ENCODE measurements at places on chromosomes 5 and 9. TPM values are rescaled to one million over a fixed set of nuclear protein-coding genes. Genes with fewer than 3 reads are reported as not detected.
A peak's percentile ranks its signal among the peaks of the same experiment; 100 is the strongest.

The NAIP gene
- total RNA-seq: 4.2 TPM

The ZFP37 gene
- total RNA-seq: 1.1 TPM

The ATP10B gene
- total RNA-seq: 12.1 TPM

The IRGM gene
- total RNA-seq: not detected

The LRRC19 gene
- 0.08 TPM for total RNA-seq

The BHMT2 gene
- total RNA-seq: 0.72 TPM

- ATAC-seq: no peak
These were observed 540.5 kb upstream of the CDH18 start for GRCh38 chr5:20528471-20528870.

DNA sequence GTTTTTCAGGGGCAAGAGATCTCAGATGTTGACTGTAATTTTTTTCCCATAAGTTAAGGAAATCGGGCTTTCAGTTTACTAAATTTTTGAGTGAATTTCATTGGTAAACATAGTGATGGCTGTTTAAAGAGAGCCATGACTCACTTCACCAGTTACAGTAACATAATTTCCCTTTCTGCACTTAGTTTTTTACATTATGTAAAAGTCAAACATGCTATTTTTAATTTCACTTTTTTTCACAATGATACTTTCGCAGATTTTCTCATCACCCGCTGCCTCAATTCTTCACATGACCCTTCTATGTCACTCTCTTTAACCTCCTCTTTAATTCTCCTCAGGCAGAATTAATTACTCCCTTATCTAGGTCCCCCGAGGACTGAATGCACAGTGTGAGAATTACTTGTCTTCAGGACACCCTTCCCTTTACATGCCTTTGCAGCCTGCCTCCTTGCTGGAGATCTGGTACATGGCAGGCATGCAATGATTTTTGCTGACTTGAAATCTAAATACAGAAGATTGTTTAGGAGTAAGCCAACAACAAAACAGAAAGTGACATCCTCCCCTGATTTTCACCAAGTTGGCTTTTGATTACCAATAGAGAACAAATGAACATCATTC, 217.5 kb upstream of the S1PR3 start:
- ATAC-seq: no peak

DNA sequence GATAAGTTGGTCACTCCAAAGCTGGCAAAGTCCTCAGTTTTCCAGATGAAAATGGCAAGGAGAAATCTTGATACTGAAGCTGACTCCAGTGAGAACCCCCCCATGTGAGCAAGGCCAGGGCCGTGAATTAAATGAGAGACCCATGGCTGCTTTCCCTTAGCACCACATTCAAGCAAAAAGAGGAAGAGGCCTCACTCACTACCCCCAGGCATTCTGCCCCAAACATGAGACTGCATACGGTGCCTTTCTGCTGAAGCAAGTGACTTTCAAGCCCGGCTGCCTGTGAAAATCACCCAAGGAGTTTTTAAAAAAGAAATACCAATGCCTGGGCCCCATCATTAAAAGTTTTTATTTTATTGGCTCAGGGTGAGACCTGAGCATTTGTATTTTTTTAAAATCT, 66.9 kb downstream of the TMEM252 start:
- no peak for ATAC-seq

DNA sequence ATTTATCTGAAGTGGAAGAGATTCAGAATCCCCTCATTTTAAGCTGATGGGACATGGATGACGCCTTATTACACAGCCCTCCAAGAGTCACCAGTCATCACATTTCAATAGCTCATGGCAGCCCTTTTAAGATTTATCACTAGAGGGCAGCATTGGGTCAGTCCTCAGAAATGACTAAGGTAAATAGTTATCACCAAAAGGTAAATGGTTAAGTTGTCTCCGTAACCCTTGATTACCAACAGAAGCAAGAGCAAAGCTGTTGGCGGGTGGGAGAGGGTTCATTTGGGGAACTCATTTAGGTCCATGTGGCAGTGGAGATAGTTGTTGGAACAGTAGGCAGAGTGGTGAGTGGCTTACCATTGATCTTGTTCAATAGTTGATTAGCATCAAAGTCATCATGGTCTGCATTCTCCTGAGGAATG, 12.0 kb upstream of the C9 start:
- peak; percentile 79 for ATAC-seq

DNA sequence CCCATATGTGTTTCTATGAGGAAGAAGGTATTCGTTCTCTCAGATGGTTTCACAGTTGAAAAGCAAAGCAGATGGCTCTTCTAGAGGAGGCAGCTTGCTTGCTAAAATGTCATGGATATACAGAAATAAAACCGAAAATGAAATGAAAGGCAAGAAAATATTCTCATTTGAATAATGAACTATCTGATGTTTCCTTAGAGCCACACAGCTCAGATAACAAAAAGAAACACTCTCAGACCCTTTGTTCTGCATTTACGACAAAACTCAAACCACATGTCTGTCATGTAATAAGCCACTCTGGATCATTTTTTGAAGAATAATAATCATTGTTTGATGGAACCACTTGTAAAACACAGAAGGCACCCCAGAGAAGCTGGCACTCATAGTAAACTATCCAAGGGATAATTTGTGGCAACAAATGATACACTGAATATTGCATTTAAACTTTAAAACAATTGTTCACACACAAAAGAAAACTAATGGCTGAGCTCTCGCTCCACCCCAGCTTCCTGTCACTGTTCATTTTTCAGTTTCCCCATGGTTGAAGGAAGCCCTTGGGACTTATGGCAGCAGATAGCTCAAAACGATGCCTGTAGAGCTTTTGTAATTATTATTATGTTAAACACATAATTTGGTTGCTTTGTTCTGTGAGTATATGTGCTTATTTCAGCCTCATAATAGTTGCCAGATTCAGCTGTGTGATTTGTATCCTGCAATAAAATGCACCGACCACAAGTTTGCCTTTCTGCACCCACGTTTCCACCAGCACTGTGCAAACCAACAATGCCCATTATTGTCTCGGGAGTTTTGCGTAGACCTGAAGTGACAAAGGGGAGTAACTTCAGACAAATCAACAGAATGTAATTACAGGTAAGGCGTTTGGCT, 256.0 kb downstream of the TMEM167A start:
- ATAC-seq: no peak

DNA sequence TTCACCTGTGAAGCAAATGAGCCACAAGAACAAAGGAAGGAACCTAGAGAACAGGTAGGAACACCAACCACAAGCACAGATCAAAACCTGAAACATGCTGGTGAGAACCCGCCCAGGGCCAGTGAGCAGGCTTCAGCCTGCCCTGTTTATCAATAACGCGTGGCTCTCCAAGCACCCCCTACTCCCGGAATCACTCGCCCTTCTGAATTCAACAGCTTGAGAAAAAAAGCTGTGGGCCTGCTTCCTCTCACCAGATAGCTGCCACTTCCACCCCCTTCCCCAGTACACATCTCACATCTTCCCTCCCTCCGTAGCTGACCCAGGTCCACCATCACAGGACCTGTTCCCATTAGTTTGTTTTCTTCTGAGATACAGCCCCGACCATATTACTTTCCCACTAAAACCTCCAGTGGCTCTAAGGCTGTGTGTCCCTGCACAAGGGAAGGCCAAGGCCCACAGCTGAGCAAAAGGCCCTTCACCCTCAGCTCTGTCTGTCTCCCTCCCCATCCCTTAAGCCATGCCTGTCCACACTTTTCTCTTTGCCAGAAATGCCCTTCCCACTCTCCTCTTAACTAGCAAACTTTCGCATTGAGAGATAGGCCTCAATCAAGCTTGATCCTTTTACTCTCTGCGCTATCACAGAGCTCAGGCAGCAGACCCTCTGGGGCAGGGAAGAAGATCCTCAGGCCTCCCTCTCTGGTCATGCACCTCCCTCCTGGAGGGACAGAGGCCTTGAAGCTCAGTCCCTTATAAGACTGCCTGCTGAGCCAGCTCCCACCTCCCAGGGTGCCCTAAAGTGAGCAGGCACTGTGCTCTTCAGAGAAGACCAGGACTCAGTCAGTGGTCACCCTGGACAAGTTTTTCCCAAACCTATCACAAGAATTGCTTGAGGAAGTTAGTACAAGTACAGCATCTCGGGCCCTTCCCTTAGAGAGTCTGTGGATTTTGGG, 30.1 kb downstream of the B4GALT1 start:
- ATAC-seq: peak; percentile 51

GRCh38 chr5:138542180-138542955, 668 bp downstream of the ETF1 start:
- no peak for ATAC-seq

DNA sequence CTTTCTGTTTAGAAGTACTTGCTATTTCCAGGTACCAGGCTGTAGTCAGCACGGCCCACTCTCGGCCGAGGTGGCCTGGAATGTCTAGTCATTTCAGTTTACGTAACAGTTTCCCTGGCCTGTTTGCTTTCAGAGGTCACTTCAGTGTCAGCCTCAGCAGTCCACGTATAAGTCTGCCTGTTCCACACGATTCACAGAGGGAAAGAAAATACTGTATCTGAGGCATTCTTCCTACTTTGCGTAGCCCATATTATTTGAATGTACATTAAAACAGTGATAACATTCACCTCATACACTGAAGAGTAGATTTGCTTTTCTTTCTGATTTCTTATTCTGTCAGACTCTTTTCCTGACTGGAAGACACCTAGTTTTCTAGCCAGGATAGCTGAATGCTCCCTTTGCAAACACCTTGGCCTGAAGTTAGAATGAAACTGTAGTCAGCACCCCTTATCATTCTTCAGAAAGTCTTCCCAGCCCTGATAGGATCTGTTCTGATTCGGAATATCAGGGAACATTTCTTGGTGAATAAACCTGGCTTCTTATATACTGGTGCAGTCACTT, 140.9 kb downstream of the AOPEP start:
- ATAC-seq: peak; percentile 81

DNA sequence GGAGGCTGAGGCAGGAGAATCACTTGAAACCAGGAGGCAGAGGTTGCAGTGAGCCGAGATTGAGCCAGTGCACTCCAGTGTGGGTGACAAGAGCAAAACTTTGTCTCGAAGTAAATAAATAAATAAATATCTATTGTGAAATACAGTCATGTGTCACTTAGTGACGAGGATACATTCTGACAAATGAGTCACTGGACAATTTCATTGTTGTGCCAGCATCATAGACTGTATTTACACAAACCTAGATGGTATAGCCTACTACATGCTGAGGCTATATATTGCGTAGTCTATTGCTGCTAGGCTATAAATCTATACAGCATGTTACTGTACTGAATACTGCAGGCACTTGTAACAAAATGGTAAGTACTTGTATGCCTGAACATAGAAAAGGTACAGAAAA, 61.1 kb upstream of the CCL21 start:
- ATAC-seq: peak; percentile 92

DNA sequence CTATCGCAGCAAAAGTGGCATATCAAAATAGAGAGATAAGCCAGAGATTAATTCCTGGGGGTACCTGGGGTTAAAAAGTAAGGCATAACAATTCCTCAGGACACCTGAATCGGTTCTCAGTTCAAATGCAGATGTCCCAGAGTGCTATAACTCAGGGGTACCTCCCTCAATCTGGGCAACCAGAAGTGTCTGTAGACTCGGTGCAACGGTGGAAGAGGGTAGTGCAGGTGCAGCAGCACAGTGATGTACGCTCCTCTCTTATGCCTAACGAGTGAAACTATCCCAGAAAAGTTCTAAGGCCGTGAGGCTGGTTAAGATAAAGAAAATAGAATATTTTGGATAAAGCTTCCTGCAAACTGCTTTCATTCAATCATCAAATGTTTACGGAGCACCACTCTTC, 7.9 kb upstream of the NR4A3 start:
- no peak for ATAC-seq
